ENCODE measurements at places on chromosomes 7 and 10.

- DNase-seq = no peak
Observed at GRCh38 chr10:91521439-91521838, 111.3 kb downstream of the HECTD2 start.

GRCh38 chr7:8121243-8121642 is 140.7 kb downstream of the ICA1 start:
- DNase-seq = no peak

DNA sequence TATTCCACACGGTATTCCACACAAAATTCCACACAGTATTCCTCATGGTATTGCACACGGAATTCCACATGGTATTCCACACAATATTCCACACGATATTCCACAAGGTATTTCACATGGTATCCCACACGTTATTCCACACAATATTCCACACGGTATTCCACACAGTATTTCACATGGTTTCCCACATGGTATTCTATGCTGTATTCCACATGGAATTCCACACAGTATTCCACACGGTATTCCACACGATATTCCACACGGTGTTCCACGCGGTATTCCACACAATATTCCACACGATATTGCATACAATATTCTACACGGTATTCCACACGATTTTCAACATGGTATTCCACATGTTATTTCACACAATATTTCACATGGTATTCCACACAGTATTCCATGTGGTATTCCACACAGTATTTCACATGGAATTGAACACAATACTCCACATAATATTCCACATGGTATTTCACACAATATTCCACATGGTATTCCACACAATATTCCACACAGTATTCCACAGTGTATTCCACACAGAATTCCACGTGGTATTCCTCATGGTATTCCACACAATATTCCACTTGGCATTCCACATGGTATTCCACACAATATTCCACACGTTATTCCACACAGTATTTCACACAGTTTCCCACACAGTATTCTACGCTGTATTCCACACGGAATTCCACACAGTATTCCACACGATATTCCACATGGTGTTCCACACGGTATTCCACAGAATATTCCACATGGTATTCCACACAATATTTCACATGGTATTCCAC is 136.0 kb upstream of the CHST15 start:
- DNase-seq = no peak

DNA sequence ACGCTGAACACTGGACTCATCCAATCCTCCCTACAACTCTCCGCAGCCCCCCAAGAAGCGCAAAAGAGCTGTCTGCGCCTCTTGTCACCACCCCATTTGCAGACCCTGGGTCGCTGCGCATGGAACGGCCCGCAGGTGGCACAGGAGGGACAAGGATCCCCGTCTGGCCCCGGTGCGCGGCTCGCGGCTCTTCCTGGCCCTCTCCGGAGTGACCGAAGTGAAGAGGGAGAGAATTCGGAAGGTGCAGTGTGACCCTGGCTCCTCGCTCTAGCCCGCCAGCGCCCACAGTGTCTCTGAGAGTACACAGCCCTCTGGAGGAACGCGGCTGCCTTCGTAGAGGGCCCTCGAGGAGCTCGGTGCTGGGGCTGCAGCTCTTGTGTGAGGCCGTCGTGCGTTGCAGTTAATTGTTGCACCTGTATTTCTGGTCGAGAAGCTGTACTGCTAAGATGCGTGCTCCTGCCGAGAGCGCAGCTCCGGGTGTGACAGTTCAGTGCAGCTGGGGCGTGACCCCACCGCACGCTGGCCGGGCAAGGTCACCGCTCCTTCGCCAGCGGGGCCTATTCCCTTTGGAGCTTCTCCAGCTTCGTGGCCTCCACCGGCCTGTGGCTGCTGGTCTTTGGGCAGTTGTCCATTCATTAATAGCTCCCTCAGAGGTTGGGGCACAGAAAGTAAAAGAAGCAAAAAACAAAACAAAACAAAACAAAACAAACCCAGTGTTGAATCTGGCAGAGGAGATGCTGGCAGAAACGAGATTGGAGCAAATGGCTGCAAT is 119.0 kb downstream of the SEC23IP start:
- DNase-seq = no peak

- DNase-seq = no peak
Observed at GRCh38 chr10:102505462-102506115, 1.8 kb downstream of the SUFU start.
